ENCODE measurements at places on chromosomes 4 and X.

- no peak for DNase-seq
These were observed 258.9 kb downstream of the TENM3 start for GRCh38 chr4:182502064-182502463.

- no peak for DNase-seq
These were observed 22.9 kb downstream of the KCTD8 start for GRCh38 chr4:44425614-44426208.

DNA sequence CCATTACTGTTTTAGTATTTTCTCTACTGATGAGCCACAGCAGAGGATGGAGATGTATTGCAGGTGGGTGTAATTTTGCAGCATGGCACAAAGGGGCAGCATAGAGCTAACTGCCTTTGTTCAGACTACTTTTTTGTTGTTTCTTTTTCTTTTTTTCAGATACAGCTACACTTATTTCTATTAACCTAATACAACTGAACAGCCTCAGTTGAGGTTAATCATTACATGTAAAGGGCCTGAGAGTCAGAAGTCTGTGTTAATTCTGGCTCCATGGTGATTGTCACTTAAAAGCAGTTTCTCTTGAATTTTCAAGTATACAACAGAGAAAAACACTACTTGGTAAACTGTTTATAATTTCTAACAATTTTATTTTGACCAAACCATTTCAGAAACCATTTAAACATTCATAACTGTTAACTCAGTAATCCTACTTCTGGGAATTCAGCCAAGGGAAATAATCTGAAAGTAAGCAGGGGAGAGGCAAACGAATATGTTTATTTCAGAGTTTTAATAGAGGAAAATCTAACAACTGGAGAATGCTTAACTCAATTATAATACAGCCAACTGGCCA lies 13.9 kb upstream of the PPEF2 start:
- no peak for DNase-seq

DNA sequence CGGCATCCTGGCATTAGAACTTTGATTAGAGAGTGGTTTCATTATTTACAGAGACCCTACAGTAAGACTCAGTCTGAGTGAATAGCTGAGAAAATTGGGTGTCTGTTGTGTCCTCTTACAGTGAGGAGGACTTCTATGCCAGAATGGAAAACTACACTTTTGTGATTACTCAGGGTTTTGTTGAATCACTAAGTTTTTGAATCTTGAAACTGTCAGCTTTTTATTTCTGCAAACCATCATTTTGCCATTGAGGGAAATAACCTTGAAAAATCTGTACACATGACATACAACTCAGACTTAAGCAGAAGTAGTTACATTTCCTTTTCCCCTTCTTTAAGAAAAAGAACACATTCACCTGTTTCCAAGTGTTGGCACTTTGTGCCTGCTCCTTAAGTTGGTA lies 117.6 kb upstream of the RASGEF1B start:
- no peak for DNase-seq

- DNase-seq = no peak
These were observed 143.4 kb downstream of the CPEB2 start for GRCh38 chr4:15145709-15146108.

DNA sequence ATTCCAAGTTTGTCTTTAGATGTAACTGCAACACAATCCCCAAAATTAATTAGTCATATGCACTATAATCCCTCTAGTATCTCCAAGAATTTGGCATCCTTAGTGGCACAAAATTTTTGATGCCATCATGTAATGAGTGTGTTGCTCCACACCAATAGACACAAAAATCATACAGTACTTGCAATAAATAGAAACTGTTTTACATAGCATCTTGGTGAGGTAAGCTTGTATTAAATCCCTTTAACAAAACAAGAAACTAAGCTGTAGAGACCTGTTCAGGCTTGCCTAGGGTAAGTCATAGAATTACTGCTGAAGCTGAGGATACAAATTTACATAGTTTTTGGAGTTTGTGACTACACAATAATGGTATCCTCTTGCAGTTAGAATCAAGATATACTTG lies 64.5 kb upstream of the PRSS12 start:
- no peak for DNase-seq

DNA sequence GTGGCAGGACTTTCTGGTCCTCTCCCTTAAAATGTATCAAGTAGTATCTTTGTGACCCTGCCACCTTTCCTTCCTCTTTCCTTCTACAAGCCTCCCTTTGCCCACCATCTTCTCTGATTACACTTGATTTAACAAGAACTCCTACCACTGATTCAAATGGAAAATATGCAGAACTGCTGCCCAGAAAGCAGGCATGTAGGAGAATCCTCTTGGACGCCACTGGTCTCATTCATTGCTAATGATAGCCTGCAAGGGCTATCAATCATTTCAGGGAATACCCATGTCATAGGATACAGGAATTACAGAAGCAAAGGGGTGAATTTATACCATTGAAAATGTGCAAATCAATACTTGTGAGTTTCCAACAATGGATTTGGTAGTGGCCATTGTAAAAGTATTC lies 294.6 kb upstream of the NRK start:
- no peak for DNase-seq

- DNase-seq = peak; percentile 14
These were observed 28.5 kb upstream of the FGF2 start for GRCh38 chr4:122798101-122798500.

GRCh38 chrX:77447653-77448569 lies 722 bp downstream of the FGF16 start:
- no peak for DNase-seq

DNA sequence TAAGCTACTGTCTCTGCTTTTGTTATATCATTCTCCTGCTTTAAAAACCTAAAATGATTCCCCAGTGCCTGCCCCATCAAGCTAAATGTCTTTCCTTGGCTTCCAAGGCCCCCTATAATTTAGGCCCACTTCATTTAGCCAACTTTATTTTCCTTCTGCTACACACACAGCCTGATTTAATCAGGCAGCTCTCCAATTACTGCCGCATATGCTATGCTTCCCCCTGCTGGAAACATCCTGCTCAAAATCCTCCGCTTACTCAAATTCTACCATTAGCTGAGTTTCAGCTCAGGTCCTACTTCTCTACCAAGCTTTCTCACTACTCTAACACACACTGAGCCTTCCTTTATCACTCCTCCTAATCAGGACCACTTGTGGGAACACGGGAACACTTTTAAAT lies 17.0 kb downstream of the LAMP2 start:
- no peak for DNase-seq

DNA sequence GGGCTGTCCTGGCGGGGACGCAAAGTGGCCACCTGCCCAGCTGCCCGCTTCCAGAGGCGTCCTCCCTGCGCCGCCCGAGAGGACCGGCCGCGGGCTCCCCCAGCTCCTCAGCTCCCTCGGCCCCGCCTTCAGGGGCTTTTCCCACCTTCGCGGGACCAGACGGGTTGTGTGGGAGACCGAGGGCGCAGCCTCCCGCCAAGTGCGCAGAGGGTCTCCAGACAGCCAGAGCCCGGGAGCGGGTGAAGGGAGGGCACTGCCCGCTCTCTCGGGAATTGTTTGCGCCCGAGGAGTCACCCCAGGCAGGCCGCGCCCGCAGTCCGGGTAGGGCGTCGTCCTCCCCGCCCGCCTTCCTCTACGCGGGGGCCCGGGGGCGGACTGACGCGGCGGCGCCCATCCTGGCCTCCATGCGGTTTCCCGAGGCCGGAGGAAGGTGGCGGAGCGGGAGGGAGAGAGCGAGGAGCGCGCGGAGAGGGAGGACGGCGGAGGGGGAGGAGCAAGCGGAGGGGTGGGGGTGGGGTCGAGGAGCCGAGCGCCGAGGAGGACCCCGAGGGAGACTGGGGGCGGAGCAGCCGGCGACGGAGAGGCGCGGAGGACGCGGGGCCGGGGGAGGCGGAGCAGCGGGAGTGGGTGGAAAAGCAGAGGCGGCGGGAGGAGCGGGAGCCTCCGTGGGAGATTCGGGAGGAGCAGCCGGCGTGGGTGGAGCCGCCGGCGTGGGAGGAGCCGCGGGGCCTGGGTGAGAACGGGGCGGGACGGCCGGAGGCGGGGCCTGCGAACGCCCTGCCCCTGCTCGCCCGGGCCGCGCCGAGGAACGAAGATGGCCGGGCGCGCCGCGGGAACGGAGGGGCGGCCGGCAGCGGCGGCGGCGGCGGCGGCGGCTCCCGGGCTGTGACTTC lies 47.5 kb downstream of the CLDN34 start:
- DNase-seq = peak; percentile 84

DNA sequence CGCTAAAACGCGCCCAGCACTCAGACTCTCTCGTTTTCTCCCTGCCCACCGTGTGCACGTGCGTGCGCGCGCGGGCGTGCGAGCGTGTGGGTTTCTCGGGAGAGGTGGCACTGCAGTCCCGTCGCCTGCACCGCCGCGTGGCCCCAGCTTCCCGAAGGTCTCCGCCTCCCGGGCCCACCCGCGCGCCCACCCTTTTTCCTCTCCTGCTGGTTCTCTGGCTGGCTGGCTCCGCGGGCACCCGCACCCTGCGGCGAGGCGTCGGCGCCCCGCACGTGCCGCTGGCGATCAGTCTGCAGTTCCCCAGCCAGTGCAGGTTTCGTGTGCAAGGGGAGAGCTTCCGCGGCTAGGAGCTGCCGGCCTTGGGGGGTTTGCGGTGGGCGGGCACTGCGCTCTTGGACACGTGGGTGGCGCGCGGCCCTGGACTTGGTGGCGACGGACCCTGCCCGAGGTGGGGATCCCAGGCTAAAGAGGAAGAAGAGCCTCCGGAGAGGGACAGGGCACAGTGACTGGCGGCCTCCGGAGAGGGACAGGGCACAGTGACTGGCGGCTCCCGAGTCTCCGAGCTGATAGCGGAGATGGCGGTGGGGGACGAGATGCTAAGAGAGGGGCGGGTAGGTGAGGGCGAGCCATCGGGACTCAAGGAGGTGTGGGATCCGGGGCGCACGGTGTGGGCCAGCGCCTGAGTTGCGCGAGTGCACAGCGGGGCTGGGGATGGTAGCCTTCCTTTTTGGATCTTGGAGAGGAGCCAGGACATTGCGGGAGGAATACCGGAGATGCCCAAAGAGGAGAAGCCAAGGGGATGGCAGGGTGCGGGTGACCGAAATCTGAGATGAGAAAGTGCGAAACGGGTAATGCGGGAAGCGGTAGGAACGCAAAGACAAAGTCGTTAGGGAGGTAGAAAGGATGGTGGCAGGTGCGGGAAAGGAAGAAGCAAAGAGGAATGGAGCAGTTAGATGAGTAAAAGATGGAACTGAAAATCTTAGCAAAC lies at the start of gene FAM184B:
Gene FAM184B (minus strand): TSS at position 322 of the 988 bp plus-strand sequence. CDS start 322 bp downstream, outside the sequence.
- no peak for DNase-seq

GRCh38 chr4:108224611-108225053 lies 55.9 kb upstream of the LEF1 start:
- no peak for DNase-seq

DNA sequence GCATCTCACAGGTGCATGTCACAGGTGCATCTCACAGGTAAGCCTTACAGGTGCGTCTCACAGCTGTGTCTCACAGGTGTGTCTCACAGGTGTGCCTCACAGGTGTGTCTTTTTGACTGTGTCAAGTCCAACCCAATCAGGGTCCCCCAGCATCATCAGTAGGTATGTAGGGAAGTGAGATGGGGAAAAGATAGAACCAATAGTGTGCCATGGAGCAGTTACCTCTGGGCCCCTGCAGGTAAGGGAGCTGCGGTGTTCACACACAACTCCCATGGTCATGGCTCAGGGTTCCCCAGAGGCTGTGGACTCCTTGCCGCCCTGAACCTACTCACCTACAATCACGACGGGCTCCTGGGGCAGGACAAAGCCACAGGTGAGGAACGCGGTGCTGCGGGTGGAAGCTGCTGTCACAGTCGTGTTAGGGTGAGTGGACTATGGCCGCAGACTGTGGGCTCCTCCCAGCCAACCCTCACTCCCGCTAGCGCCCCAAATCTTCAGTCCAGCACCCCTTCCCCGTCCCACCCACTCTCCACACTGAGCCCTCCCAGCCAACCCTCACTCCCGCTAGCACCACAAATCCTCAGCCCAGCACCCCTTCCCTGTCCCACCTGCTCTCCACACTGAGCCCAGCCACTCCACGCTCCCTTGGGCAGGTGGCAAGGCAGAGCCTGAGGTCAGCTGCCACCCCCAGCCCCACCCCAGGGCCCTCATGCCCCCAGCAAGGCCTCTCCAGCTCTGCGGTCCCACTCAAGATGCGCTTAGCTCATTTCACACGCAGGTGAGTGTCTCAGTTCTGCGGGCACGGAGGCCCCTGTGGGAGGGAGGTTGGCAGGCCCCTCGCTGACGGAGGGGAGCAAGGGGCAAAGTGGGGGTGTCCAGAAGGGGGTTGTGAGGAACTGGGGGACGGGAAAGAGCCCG lies 2.1 kb upstream of the PDE6B start:
- DNase-seq = no peak

GRCh38 chr4:110064295-110064694 lies 134.1 kb downstream of the ELOVL6 start:
- no peak for DNase-seq

GRCh38 chrX:53544936-53545335 lies 110.8 kb upstream of the HSD17B10 start:
- DNase-seq = no peak

GRCh38 chr4:3013839-3014350 lies 50.5 kb downstream of the GRK4 start:
- peak; percentile 46 for DNase-seq

DNA sequence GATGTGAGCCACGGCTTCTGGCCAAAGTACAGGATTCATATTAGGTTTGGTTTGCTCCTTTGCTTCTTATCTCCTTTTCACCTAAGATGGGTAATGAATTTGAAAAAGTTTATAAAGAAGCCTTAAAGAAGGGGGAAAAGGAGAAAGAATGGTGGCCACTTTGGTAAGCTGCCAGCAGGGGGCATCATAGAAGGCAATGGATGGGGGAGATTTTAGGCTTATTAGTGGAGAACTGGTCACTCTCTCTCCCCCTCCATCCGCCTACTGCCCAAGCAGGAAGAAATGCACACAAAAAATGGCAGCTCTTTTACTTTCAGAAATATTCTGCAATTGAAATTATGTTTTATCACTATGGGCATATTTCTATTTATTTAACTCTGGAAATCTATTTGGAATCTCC lies 32.0 kb downstream of the SPARCL1 start:
- DNase-seq = no peak

DNA sequence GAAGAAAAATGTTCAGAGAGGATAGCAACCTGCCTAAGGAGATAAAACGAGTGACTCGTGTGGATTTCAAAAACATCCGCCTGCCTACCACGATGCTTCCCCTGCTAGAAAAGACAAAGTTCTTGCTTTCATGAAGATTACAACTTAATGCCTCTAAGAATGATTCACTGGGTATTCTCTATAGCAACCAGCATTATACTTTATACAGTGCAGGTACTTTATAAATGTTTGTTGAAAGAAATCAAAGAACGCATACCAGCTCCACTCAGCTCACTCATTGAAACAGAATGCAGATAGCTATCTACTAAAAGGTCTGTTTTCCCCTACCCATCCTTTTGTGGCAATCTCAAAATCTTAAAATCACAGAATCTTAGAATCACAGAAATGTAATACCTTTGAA lies 33.7 kb downstream of the GASK1B start:
- no peak for DNase-seq

DNA sequence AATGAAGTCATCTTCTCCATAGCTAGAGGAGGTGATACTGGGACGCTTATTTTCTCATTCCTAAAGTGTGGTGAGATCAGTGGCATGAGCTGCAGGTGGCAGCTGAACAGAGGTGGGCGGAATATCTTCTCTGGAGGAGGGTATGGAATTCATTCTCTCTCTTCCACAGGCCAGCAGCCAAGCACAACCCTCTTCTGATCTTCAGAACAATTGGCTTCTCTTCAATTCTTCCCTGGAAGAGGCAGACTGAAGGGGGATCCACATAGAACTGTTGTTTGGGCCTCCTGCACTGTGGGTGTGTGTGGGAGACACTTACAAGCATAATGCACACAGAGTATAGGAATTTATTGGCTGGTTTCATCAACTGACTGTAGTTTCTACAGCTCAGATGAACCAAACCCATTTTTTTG lies 180.4 kb upstream of the RASGEF1B start:
- DNase-seq = no peak

GRCh38 chr4:110344165-110344564 lies 131.8 kb upstream of the ENPEP start:
- no peak for DNase-seq
